ENCODE measurements at places on chromosomes 5 and 9. TPM values are rescaled to one million over a fixed set of nuclear protein-coding genes. Genes with fewer than 3 reads are reported as not detected.

- peaks cover 2% of the 10 kb centered on the region for H3K27me3 ChIP-seq
- no peaks in the 10 kb centered on the region for H3K36me3 ChIP-seq
- DNase-seq: no peak
- no peak overlapping the region for H3K27ac ChIP-seq
Measured at GRCh38 chr9:23438299-23438907, 387.6 kb downstream of the ELAVL2 start.

DNA sequence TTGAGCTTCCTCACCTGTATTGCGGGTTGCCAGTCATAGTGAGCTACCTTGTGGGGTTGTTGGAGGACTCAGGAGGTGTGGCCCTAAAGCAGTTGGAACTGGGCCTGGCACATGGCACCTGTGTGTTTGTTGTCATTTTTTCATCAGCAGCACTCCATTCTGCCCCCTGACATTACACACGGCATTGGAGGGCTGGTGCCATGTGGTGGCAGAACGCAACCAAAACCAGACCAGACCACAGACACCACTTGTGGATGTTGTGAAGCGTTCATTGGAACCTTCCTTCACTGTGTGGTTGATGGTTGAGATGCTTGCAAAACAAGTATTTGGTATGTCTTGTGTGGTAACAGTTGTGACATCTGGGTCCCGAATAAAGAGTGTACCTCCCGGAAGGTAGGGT is 113.2 kb upstream of the ERCC6L2 start:
- no peaks in the 10 kb centered on the region for H3K36me3 ChIP-seq
- H3K4me1 ChIP-seq: peaks cover 7% of the 10 kb centered on the region
- H3K27ac ChIP-seq: no peak overlapping the region

Gene GLIPR2
- 84.4 TPM for total RNA-seq

- peaks cover 4% of the 10 kb centered on the region for H3K27me3 ChIP-seq
- DNase-seq: no peak
- H3K4me1 ChIP-seq: peaks cover 16% of the 10 kb centered on the region
- peak overlapping the region; percentile 49 for H3K27ac ChIP-seq
- H3K4me3 ChIP-seq: peak overlapping the region; percentile 22
- H3K36me3 ChIP-seq: peaks cover 5% of the 10 kb centered on the region
Measured at GRCh38 chr9:99309141-99309939, 87.3 kb downstream of the SEC61B start.

DNA sequence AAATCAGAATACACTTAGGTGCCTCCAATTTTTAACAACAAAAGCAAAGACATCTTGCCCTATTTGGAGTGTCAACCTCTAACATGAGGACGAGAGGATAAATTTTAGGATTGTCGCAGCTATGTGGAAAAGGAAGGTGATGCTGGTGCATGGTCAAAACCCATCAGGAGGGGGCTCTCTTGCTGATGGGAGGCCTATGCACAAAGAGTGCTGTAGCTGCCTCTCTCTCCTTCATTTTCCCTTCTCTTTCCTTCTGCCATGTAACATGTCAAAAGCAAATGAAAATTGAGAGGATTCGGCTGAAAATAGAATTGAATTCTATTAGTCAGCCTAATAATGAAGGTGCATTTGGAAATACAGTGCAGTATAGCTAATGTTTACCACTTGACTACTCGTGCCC is 578.7 kb upstream of the ZNF462 start:
- no peak overlapping the region for H3K4me3 ChIP-seq
- H3K27ac ChIP-seq: no peak overlapping the region
- H3K27me3 ChIP-seq: peaks cover 2% of the 10 kb centered on the region
- DNase-seq: peak; percentile 48
- H3K4me1 ChIP-seq: peaks cover 38% of the 10 kb centered on the region

GRCh38 chr9:89171693-89172092 is 6.9 kb downstream of the SHC3 start:
- no peak overlapping the region for H3K27ac ChIP-seq
- DNase-seq: no peak
- no peaks in the 10 kb centered on the region for H3K4me1 ChIP-seq
- peaks cover 1% of the 10 kb centered on the region for H3K27me3 ChIP-seq
- H3K4me3 ChIP-seq: no peak overlapping the region

- no peak for DNase-seq
- no peak overlapping the region for H3K4me3 ChIP-seq
- no peaks in the 10 kb centered on the region for H3K27me3 ChIP-seq
- peaks cover 46% of the 10 kb centered on the region for H3K4me1 ChIP-seq
- no peak overlapping the region for H3K27ac ChIP-seq
- no peaks in the 10 kb centered on the region for H3K36me3 ChIP-seq
Measured at GRCh38 chr5:158970569-158971014, 129.1 kb downstream of the EBF1 start.

DNA sequence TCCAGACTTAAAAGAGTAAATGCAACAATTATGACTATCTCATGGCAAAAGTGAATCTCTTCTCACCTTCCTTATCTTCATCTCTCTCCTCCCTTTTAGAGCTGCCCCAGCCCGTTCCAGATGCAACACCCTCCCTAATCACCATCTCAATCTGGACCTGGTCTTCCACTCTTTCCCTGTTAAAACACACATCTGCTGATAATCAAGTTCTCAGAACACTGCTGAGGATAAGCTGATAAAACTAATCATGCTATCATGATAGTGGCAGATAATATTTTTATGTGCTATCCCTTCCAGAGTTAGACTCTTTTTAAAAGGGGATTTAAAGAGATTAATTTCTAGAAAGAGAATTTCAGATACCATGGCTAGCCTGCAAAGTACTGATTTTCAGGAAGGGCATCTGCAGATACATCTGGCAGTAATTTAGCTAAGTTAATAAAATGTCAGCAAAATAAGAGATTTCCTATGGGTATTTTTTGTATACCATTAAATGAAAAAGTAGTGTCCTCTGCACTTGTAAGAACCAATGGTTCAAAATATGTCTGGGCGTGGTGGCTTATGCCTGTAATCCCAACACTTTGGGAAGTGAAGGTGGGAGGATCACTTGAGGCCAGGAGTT is 17.2 kb downstream of the SGTB start:
- no peak overlapping the region for H3K27ac ChIP-seq
- DNase-seq: no peak
- H3K27me3 ChIP-seq: no peaks in the 10 kb centered on the region
- no peaks in the 10 kb centered on the region for H3K4me1 ChIP-seq
- no peak overlapping the region for H3K4me3 ChIP-seq

Gene ZNF462
- total RNA-seq: 259 TPM

- DNase-seq: no peak
- no peaks in the 10 kb centered on the region for H3K27me3 ChIP-seq
- peaks cover 6% of the 10 kb centered on the region for H3K36me3 ChIP-seq
- no peaks in the 10 kb centered on the region for H3K4me1 ChIP-seq
- no peak overlapping the region for H3K27ac ChIP-seq
Measured at GRCh38 chr9:106983346-106983745, 120.4 kb downstream of the ZNF462 start.

Gene IFNA14
- total RNA-seq: not detected

DNA sequence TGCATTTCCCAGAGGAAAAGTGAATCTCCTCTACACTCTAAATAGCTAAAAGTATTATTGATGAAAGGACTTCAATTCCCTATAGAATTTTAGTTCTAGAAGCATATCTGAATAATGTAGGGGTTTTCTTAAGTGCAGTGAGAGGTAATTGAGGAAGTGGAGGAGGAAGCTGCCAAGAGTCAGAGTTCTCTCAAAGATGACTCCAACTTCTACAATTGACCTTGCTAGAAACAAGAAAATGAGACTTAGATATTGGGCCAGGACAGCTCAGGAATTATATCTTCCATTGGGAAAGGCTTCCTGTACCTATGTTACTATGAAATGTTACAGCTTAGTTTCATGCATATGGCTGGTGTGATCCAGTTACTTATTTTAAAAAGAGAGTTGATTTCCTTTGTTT is 10.4 kb upstream of the F2R start:
- no peak for DNase-seq
- H3K4me1 ChIP-seq: peaks cover 5% of the 10 kb centered on the region
- no peaks in the 10 kb centered on the region for H3K36me3 ChIP-seq
- H3K4me3 ChIP-seq: peak overlapping the region; percentile 20

GRCh38 chr5:81908771-81909170 is 63.1 kb upstream of the ATG10 start:
- H3K27me3 ChIP-seq: no peaks in the 10 kb centered on the region
- no peaks in the 10 kb centered on the region for H3K36me3 ChIP-seq
- no peak for DNase-seq
- peaks cover 5% of the 10 kb centered on the region for H3K4me1 ChIP-seq

GRCh38 chr9:105127863-105128220 is 116.6 kb upstream of the SLC44A1 start:
- H3K4me3 ChIP-seq: no peak overlapping the region
- H3K36me3 ChIP-seq: no peaks in the 10 kb centered on the region
- DNase-seq: no peak
- no peaks in the 10 kb centered on the region for H3K27me3 ChIP-seq

DNA sequence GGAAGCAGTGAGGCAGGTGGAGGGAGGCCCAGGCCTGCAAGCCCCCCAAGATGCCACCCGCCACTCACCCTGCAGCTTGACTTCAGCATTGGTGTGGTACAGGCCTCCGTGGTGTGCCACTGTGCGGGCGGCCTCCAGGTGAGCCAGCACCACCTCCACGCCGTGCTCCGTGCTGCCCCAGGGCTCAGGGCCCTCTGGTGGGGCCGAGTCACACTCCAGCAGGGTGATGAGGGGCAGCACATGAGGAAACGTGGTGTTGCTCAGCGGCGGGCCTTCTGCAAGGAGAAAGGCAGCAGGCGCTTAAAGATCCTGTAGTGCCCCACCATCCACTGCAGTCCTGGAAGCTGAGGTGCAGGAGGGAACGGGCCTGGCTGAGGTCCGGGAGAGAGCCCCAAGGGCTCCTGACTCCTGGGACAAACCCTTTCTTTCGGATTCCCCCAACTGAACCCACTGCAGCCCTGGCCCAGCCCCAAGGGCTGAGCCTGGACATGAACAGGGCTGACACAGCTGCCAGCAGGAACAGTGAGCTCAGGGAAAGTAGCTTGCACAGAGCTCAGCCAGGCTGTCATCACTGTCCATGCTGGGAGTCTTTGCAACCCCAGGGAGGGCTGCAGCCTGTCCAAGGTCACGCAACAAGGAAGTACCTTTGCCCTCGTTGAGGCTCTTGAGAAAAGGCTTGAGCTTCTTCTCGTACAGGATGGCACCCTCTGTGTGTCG is 4.7 kb upstream of the TOR2A start:
- H3K27me3 ChIP-seq: peaks cover 8% of the 10 kb centered on the region
- H3K4me1 ChIP-seq: peaks cover 17% of the 10 kb centered on the region
- H3K27ac ChIP-seq: no peak overlapping the region
- no peak for DNase-seq
- H3K36me3 ChIP-seq: peaks cover 5% of the 10 kb centered on the region

Gene TRIM7
- total RNA-seq: 0.93 TPM

GRCh38 chr5:158462349-158463114 is 603.6 kb upstream of the CLINT1 start:
- H3K27me3 ChIP-seq: no peaks in the 10 kb centered on the region
- no peaks in the 10 kb centered on the region for H3K4me1 ChIP-seq
- no peaks in the 10 kb centered on the region for H3K36me3 ChIP-seq
- no peak overlapping the region for H3K27ac ChIP-seq
- H3K4me3 ChIP-seq: no peak overlapping the region

DNA sequence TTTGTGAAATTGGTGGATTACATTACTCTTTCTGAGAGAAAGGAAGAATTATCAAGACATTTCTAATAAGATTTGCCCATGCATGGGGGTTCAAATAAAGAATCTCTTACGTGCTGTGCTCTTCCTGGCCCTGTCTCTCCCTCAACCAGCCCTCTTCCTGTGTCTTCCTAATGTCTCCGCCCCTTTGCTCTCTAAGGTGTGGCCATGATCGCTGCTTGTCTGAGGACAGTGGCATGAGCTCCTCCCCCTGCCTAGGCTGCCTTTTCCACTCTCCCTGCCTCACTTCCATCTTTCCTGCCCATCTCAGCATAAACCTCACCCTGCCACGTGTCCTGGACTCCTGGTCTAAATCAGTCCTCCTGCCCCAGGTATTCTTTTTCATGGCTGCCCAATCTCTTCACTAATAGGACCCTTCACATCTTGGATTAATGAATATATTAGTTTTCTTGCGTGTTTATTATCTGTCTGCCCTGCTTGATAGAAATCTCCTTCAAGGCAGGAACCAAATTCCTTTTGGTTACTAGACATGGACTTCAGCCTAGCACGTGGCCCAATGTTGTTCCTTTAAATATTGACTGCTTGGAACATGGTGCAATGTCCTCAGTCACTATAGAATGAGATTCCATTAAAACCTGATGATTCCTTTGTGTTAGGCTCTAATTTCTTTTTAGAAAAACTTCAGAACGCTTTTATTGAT is 122.3 kb downstream of the MTRR start:
- no peaks in the 10 kb centered on the region for H3K36me3 ChIP-seq
- H3K27me3 ChIP-seq: no peaks in the 10 kb centered on the region
- no peak overlapping the region for H3K4me3 ChIP-seq
- no peak overlapping the region for H3K27ac ChIP-seq

Gene TLE1
- total RNA-seq: 345 TPM

Gene PRLR
- not detected for total RNA-seq

Gene CXCL14
- 0.32 TPM for total RNA-seq

GRCh38 chr5:53733853-53734252 is 173.4 kb downstream of the NDUFS4 start:
- no peak for DNase-seq
- H3K27ac ChIP-seq: no peak overlapping the region
- H3K4me1 ChIP-seq: no peaks in the 10 kb centered on the region
- H3K27me3 ChIP-seq: no peaks in the 10 kb centered on the region
- H3K4me3 ChIP-seq: no peak overlapping the region
- peaks cover 5% of the 10 kb centered on the region for H3K36me3 ChIP-seq

Gene TLX3
- 161 TPM for total RNA-seq

DNA sequence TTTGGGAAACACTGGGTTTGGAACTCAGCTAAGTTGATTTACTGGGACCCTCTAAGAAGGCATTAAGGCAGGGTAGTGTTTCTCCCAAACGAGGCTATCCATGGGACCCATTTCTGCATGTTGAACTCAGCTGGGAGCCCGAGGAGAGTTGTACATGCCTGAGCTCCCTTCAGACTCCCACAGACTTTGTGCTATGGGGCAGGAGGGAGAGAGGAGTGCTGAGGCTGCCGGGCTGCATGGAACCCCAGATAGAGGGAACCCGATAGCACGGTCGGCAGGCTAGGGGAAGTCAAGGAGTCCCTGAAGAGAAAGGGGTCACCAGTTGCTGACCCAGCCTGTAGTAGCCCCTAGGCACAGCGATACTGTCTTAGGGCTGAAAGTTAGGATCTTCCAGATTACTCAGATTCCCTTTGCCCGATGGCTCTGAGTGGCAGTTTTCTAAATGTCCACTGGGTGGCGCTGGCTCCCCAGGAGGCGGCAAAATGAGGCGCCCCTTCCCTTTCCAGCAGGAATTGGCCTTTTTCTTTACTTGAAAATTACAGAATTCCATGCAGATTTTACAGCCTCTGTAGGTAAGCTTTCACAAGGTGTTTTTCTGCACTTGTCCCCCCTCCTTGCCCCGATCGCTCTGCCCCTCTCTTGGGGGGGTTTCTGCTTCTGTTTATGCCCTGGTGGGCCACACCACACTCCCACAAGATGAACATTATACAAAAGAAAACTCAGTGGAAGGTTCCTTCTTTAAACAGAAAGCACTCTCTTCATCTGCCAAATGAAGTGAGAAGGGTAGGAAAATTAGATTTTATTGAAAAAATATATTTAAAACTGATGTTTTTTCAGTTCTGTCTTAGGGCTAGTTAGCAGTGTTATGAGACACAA is 17.8 kb downstream of the NANS start:
- DNase-seq: peak; percentile 85
- H3K27me3 ChIP-seq: no peaks in the 10 kb centered on the region
- no peak overlapping the region for H3K27ac ChIP-seq
